ENCODE measurements at places on chromosomes 4 and X.

DNA sequence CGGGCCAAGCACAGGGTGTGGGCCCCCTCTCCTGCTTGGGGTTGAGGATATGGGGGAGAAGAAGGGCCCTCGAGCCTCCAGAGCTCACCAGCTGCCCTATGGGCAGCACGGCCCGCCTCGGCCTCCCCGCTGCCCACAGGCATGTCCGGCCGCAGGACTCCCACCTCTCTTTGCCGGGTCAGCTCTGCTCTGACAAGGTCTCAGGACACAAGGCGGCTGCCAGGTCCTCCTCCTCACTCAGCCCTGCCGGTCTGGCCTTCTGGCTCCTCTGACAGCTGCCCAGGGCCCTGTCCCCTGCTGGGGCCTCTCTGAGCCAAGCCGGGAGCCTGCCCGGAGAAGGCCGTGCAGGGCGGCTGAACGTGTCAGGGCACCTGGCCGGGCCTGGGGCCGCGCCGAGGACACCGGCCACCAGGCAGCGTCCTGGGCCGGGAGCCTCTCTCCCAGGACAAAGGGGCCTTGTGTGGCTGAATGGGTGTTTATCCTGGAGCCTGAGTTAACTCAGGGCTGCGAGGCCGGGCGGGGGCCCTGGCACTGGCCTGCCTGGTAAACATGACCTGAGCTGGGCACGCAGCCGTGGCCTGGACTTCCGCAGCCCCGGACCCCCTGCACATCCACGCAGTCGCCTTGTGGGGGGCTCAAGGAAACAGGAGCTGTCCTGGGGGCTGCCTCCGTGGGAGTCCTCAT is 25.7 kb downstream of the TACC3 start:
- no peak for DNase-seq

DNA sequence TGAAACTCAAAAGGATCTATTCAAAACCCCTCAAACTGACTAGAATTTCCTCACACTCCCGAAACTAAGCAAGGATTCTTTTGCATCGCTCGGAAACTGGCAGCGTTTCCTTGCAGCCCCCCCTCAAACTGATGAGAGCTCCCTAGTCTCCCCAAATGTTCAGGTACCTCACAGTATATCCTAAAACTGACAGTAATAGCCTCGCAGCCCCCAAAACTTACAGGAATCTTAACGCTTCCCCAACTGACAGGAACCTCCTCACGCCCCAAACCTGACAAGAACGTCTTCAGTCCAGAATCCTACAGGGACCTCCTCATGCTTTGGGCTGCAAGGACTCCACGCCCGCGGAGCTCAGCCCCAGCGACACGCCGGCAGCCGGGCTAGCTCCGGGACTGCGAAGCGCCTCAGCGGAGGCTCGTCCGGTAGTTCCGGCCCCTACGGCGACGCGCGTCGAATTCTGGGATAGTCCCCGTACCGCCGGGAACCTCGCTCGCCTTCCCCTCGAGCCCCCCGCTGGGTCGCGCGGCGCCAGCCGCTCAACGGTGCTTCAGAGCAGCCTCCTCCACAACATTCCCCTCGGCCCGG is 640 bp downstream of the PHF8 start:
- DNase-seq = no peak

DNA sequence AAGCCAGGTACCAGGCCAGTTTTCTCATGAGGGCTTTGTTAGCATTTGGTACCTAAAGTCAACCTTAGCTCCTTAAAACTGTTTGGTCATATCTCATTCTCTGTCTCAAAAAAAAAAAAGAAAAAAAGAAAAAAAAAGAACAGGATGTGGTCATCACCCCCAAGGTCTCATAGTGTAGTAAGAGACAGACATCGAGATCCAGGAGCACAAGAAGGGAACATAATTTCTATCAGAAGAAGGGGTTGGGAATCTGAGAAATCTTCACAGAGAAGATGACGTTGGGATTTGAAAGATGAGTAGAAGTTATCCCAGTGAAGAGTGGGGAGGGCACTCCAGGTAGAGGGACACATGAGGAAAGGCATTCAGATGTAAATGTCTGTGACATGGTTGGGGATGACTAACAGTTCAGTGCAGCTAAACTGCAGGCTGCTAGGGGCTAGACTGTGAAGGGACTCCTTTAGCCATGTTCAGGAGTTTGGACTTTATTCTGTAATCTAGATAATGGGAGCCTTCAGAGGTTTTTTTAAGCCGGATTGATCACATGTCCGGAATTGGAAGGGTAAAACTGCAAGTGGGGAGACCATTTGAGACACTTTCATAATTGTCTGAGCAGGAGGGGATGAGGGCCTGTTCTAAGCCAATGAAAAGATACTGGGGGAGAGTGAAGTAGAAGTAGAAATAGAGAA is 26.9 kb upstream of the GJB1 start:
- DNase-seq = no peak

- DNase-seq = no peak
Measured at GRCh38 chr4:52204921-52205320, 153.8 kb downstream of the SPATA18 start.

GRCh38 chr4:185036019-185036418 is 17.7 kb downstream of the HELT start:
- no peak for DNase-seq

GRCh38 chr4:26319949-26320537 is 771 bp upstream of the RBPJ start:
- peak; percentile 23 for DNase-seq

DNA sequence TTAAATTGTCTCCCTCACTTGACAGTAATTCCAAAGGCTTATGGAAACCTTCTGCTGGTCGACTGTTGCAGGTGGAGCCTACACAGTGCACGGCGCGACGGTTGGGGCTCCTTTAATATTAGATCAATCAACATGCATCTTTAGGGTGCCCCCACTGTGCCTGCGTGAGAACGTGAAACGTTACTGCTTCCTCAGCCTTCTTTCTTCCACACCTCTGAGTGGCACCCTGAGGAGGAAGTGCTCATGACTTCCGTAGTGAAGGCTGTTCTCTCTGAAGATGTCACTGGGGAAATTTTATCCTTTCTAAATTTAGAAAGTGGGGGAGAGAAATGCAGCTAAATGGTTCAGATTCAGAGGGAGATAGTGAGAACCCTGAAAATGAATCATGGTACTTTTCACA is 184.0 kb upstream of the ZFP42 start:
- DNase-seq = no peak

- DNase-seq = no peak
Measured at GRCh38 chrX:99939883-99940232, 470.2 kb downstream of the PCDH19 start.

DNA sequence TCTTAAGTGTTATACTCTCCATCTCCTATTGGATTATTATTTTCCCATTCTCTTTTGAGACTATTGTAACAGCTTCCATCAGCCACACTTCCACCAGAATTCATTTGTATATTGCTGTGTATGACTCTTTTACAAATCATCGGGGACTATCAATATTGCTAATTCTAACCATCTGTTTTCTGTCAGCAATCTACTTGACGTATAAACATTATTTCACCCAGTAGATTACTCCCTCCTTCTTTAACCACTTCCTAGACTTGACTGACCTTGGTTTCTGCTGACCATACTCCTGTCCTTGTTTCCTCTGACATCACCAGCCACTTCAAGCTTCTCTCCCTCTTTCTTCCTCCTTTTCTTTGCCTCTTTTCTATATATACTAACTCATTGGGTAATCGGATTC is 402.9 kb downstream of the PCDH18 start:
- no peak for DNase-seq

DNA sequence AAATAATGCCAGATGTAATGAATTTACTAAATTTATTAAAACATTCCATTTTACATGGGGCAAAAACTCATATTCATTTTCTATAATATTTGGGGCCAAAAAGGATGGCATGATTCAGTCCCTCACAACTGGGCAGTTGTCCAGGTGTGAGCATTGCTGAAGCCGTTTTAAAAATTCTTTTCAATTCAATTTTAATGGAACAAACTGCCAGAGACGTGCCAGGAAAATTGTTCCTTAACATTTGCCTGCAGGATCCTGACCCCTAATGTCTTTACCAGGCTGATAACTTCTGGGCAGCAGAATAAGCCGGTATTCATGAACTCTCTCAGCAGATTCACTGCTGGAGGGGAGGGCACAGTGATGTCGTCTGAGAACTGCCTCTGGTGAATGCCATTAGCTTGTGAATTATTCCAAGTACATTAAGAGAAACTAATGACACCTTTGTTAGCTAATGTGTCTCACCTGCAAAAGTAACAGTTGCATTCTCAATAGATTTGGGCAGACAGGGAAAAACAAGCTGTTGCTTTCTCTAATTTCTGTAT is 1445.1 kb upstream of the TENM3 start:
- DNase-seq = no peak

DNA sequence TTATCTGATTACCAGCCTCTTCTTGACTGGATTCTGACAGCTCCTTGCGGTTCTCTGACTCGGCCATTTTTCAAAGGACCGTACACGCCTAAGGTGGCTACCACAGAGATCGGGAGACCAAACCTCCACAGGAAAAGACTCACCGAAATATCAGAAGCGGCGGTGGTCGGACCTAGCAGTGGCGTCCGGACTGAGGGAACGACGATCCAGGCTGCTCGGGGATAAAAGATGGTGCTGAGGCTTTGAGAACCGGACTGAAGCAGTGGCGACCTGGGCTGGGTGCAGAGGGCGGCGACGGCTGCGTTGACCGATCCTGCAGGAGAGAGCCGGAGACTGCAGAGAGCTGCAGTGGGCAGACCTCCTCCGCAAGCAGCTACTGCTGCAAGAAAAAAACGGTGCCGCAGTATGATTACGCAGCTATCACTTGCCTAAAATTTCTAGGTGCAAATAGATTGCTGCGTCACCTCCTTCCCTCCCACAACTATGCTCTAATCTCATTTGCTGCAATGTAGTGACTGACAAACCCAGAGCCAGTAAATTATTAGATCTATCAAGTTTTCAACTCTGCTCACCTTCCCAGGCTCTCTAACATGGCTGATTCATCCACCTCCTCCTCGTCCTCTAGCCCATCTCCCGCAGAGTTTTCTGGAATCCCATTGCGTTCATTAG is at the start of gene NAP1L2:
NAP1L2 (minus strand) TSS at position 426 of the 669 bp plus-strand sequence; CDS start at position 67, 359 bp downstream.
- no peak for DNase-seq

- no peak for DNase-seq
Measured at GRCh38 chrX:26100421-26100920, 37.7 kb upstream of the MAGEB18 start.

GRCh38 chr4:62231994-62232393 is 1031.9 kb downstream of the ADGRL3 start:
- DNase-seq = no peak

GRCh38 chr4:112896609-112897190 is 152.8 kb upstream of the ANK2 start:
- no peak for DNase-seq

- no peak for DNase-seq
Measured at GRCh38 chrX:40004921-40005291, 92.9 kb downstream of the BCOR start.

DNA sequence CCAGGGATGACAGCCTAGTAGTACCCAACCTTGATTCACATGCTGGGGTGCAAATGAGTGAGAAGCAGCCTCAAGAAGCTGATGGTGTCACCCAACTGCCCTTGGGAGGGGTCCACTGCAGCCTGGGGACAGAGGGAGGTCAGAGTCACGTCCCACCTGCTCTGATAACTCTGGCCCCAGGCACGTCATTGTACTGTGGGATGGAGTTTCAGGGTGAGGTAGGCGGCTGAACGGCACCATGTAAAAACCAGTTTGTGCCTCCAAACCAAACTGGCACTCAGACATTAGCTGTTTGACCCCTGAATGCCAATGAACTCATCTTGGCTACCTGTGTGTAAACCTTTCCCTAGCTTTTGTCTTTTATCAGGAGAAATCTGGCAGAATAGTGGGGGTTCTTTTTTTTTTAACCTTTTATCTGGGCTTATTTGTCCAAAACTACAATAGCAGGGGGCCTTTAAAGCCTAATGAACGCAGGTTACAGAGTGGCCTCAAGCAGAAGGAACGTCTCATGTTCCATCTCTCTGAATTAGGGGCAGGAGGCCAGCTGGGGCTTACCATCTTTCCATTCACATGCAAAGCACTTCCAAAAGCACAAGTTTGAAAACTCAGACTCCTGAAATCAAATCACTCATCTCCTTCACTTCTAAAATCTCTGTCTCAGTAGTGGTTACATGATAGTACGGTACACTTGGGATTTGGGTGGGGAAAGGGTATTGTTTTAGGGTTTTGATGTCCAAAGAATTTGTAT is 89.4 kb downstream of the IRF2 start:
- DNase-seq = no peak

GRCh38 chr4:57219431-57219830 is 109.2 kb upstream of the IGFBP7 start:
- no peak for DNase-seq

DNA sequence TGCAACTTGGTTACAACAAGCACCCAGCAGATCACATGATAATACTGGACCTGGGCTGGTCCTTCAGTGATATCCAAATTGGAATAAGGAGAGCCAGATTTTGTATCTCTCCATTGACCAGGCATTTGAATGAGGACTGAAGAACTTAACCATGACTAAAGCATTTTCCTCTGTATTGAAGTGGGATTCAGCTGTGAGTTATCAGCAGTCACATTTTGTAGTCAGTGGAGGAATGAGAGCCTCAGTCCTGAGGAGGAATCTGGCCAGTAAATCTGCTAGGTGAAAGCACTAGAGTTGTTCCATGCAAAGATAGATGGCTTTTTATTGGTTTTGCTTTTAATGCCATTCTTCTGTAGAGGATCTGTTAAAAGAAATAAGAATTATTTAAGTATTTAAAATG is 1506.0 kb downstream of the PCDH7 start:
- no peak for DNase-seq

- DNase-seq = no peak
Measured at GRCh38 chr4:81589262-81589661, 117.6 kb upstream of the RASGEF1B start.

DNA sequence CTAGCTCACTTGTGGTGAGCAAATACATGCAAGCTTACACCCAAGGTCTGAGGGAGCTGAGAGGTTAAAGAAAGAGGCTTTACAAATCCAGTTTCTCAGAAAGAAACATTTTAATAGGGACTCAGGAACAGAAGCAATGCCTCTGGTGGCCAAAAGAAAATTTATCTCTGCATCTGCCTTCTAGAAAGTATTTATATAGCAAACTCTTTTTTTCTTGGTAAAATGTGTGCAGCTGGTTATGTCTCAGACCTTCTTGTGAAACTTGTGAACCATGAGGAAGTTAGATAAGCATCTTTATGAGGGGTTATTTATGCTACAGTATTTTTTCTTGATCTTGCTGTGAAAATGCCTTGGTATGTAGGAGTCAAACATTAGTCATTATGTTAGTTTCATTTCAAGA is 48.5 kb upstream of the CYSLTR1 start:
- DNase-seq = no peak

- DNase-seq = no peak
Measured at GRCh38 chr4:8503801-8504200, 63.2 kb downstream of the TRMT44 start.

DNA sequence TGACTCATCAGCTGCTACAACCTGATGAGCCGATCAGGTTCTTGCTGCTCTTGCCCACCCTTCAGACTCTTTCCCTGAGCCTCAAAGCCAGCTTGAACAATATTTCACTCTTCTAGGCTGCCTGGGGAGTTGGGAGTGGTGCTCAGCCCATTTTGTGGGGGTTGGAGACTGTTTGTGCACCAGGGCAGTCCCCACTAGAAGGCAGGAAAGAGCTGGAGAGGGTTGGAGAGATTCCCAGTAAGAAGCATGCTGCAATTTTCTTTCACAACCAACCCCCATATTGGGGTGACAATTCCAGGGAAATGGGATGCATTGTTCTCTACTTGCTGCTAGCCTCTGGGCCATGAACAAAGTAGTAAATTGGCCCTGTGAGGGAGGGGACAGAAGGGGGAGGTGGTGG is 44.1 kb downstream of the SLC16A2 start:
- no peak for DNase-seq

- no peak for DNase-seq
Measured at GRCh38 chr4:166128403-166128802, 255.4 kb downstream of the TLL1 start.

GRCh38 chr4:82381235-82381634 is 7.4 kb upstream of the HNRNPD start:
- DNase-seq = no peak

GRCh38 chrX:97145934-97146333 is 262.2 kb downstream of the RPA4 start:
- no peak for DNase-seq

All from stimulated activated CD8-positive, alpha-beta memory T cell treated with anti-CD3 and anti-CD28 coated beads, Interleukin-4, amount 100 ng/mL, for 4 hours (primary cell).